Stimulated activated CD4-positive, alpha-beta T cell treated with anti-CD3 and anti-CD28 coated beads, Interleukin-4, amount 100 ng/mL, for 24 hours (primary cell): ENCODE measurements at places on chromosomes 5 and 9.

DNA sequence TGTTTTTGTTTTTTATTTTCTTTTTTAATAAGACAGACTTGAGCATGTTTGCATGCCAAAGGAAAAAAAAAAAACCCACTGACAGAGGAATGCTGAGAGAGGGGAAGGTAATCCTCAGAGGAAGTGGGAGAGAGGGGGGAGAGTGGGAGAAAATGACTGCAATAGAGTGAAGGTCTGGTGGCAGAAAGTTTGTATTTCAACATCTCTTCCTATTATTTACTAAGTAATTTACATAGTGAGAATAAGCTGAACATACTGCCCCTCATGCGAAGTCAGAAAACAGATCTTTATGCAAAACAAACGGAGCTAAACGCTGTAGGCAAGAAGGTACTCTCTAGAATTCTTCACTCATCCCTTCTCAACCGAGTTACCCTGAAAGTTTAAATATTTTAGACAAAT is 45.0 kb downstream of the ELL2 start:
- DNase-seq: no peak

DNA sequence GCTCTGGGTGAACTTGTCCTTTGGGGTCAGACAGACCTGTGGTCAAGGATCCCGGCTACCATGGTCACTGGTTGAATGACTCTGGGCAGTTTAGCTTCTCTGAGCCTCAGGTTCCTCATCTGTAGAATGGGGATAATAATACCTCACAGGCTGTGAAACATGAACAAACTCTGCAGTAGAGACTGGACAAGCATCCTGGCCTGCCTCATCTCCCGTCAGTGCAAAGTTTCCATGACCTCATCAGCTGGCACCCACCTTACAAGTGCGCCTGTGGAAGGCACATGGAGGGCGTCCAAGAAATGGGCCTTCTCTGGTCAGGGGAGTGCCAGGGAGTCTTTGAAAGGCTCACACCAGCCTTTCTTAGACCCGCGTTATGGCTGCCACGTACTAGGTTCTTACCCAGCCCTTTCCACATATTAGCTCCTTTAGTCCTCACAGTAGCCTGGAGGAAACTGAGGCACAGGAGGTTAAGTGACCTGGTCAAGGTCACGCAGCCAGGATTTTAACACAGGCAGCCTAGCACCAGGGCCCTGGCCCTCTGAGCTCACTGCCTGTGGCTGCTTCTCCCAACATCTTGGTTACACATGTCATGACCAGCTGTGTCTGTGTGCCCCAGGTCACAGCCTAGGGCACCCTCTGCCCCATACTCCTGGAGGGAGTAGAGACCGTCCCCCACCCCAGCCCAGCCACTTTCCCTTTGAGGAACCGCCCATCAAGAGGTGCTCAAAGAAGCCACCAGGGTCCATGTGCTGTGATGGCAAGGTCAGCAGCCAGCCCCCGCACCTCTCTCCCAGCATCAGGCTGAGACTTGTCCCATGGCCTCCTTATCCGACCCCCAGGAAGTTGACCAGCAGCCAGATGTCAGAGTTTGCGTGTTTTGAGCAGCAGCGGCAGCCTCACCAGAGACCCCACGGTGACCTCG is 39.4 kb upstream of the RPL26L1 start:
- no peak for DNase-seq

DNA sequence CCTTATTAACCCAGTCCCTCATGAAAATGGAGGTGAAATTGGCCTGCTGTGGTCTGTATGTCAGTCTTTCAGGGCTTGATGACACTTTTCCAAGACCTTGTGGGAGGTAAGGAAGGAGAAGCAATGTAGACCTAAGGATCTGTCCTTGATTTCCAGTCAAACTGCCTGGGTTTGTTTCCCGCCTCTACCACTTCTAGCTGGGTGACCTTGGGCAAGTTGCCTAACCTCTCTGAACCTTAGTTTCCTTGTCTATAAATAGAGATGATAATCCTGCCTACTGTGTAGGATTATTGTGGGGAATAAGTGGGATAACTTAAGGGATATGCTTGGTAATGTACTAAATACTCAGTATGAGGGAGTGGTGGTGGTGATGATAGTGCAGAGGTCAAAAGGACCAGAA is 59.7 kb downstream of the PPARGC1B start:
- no peak for DNase-seq

- no peak for DNase-seq
Observed at GRCh38 chr9:134058716-134059115, 9.1 kb downstream of the BRD3 start.

DNA sequence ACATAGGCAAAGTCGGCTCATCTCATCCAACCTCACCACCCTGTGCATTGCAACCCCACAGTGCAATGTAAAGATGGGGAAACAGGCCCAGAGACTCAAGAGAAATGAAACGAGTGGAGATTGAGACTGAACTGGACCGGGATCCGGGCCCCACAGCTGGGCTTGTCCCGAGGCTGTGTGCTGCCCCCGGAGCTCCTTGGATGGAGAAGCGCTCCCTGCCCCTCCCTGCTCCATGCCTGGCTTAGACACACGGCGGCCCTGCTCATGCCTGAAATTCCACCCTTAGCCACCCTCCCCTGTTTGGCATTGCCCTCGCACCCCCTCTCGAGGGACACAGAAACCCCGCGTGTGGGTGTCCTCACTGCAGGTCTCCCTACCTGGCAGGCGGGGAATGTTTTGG is 27.2 kb upstream of the FCN1 start:
- no peak for DNase-seq

- no peak for DNase-seq
Observed at GRCh38 chr9:113005777-113006176, 6.2 kb downstream of the ZNF883 start.

DNA sequence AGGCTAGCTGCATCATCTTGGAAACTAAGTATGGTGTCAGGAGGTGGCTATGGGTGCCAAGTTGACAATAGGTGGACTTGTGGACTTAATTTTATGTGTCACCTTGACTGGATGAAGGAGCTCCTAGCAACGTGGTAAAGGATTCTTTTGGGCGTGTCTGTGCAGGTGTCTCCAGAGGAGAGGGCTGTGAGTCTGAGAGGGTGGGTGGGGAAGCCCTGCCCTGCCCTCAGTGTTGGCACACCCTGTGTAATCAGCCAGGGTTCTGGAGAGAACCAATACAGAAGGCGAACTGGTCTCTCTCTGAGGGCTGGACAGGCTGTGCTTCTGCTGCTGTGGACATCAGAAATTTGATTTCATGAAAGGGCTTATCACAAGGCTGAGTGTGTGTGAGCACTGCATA is 61.0 kb downstream of the GTF3C4 start:
- no peak for DNase-seq

GRCh38 chr5:74179701-74180100 is 460.8 kb downstream of the ENC1 start:
- no peak for DNase-seq

GRCh38 chr5:138620663-138621224 is 45.5 kb upstream of the HSPA9 start:
- DNase-seq: no peak

GRCh38 chr9:967436-967835 is 9.0 kb upstream of the DMRT3 start:
- no peak for DNase-seq

DNA sequence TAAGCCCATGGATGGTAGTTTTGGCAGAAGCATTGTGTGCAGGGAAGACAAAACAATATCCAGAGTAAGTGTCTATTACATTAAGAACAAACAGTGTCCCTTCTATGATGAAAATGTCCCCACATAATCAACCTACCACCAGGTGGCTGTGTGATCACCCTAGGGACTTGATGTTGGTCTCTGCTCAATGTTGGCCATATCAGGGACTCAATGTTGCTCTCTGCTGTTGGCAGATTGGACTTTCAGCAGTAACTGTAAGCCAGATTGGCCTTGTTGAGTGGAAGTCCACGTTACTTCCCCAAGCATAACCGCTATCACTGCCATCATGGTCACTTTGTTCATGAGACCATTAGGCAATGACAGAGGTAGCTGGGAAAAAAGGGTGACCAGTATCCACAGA is 52.8 kb upstream of the PRSS3 start:
- no peak for DNase-seq

DNA sequence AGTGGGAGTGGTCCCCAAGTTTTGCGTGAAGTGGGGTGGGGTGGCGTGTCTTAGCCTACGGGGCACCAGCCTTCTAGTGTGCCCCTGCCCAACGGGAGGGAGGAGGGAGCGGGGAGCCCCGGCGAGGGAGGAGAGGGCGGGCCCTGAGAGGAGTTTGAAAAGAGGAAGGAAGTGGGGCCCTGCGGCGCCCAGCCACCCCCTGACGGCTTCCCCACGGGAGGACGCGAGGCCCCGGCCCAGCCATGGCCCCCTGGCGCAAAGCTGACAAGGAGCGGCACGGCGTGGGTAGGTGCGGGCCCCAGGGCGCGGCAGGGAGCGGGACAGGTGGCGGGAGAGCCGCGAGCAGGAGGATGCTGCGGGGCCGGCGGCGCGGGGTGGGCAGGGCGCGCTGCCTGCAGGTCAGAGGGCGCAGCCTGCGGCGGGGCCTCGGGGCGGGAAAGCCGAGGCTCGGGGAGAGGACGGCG is at the start of gene DOCK2:
Gene DOCK2 (plus strand): TSS at position 191 of the 464 bp plus-strand sequence. CDS start 52 bp downstream, at position 243.
- peak; percentile 65 for DNase-seq

DNA sequence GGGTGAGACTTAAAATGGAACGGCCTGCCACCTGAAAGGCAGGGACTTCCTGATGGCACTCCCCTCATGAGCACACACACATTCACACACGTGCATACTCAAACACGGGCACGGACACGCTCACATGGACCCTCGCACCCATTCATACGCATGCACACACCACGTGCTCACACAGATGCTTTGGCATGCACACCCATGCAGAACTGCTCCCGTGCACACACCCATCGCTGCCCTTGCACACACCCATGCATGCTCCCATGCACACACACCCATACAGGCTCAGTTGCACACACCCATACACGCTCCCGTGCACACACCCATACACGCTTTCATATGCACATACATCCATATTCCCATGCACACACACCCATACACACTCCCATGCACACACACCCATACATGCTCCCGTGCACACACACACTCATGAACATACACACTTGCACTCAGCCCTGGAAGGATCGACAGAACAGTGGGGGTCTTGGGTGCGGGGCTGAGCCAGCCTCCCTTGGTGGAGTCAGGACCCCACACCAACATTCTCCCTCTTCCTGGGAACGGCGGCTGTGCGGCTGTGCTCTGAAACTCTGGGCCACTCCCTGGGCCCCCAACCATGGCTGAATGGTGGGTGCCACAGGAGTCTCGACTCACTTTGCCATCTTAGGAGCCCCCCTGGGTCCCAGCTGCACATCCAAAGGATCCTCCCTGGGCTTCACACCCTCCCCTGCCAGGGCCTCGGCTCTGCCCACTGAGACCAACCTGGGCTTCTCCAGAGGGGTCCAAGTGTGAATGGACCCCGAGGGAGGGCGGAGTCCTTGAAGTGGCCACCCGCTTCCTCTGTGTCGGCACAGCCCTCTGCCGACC is 115.2 kb downstream of the RXRA start:
- no peak for DNase-seq

GRCh38 chr9:35564658-35565061 is 40.4 kb upstream of the TESK1 start:
- DNase-seq: no peak

DNA sequence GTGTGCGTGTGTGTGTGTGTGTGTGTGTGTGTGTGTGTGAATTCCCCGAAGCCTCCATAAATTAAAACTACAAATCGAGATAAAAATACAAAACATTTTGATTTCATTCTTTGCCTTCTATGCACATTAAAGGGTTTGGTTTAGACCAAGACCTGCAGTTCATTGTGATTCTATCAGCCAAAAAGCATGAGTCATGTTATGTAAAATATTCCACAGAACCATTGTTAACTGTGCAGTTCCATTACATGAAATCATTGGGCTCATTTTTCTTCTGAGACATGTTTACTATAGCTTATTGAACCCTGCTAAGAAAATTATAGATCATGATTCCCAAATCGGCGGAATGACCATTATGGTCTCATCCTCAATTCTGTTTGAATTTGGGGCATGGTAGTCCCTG is 11.7 kb downstream of the CAVIN4 start:
- DNase-seq: no peak

- no peak for DNase-seq
Observed at GRCh38 chr9:88180081-88180765, 41.9 kb upstream of the SPATA31C2 start.

DNA sequence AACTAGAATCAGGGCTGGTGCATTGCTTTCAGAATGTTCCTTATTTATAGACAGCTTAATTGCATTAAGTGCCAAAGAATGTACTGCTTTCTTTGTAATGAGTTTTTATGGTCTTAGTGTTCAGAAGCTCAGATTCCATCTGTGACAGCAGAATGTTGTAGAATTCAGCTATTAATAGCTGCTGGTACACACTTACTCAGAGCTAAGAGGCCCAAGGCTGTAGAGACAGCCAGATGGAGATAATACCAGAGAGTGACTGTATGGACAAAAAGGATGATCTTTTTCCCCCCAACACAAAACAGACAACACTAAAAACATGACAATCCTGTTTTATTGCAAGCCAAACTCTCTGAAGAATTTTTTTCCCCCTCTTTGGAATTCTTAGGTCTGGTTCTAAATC is 50.2 kb downstream of the PPP2R2B start:
- no peak for DNase-seq

DNA sequence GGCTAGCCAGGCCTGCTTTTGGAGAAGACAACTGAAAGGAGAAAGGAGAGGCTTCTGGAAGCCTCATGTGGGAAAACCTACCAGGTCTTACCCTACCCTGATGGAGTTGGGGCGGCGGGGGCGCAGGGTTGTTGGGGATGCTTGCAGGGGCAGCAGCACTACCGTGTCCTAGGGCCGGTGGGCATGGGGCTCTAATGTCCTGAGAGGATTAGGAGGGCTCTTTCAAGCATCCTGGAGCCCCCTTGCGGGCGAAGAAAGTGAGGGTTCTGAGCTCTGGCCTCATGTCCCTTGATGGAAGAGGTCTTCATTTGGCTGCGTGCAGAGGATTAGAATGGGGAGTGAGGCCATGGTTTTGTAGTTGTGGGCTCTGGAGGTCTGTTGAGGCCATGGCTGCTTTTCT is 86.9 kb upstream of the PITX1 start:
- DNase-seq: no peak

- no peak for DNase-seq
Observed at GRCh38 chr5:40720069-40720468, 35.7 kb downstream of the TTC33 start.

DNA sequence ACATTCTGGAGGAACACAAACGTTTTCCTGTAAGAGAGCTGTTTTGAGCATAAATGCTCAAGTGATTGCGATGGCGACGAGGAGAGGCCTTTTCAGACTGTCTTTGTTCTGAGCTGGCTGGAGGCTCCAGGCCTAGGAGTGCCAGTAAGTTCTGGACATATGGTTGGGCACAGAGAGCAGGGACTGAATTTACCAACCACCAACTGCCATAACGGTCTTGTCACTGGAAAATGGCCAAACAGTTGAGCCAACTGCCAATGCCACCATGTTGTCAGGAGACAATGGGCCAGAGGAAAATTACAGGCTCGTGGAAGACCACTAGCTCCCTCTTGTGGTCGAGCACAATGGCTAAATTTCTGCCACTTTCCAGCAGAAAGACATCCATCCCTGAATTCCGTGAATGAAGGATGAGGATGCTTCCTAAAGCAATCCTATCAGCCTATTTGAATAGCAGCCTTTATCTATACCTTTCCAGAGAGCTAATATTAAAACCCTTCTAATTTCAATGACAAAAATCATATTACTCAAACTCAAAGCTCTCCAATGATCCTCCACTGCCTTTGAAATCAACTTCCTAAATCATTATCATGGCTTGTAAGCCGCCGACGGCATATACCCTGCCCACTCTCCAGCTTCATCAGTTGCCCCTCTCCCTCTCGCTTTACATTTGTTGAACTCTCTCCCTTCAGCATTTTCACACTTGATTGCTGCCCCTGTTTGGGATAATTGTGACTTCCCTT is 66.9 kb upstream of the GLIS3 start:
- peak; percentile 30 for DNase-seq
